ENCODE measurements at places on chromosomes 1 and 21.

- no peak for DNase-seq
Measured at GRCh38 chr1:246108278-246108925, 398.7 kb downstream of the SMYD3 start.

GRCh38 chr1:164137273-164137925 is 421.6 kb upstream of the PBX1 start:
- DNase-seq, result no peak

- DNase-seq, result no peak
Measured at GRCh38 chr1:34113887-34114286, 51.1 kb downstream of the CSMD2 start.

GRCh38 chr1:182259968-182260367 is 131.6 kb downstream of the GLUL start:
- DNase-seq, result no peak

DNA sequence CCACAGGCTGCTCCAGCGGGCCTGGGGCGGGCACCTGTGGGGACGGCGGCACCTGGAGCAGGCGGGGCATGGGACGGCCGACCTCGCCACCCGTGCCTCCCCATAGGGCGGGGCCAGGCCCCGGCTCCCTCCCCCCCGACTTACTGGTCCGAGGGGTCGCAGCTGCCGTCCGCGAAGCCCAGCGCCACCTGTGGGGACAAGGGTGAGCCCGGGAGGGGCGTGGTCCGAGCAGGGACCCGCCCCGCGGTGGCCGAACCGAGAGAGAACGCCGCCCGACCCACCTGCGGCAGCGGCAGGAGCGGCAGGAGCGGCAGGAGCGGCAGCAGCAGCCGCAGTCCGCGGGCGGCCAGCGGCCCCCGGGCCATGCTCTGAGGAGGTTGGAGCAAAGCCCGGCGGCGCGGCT is at the start of gene TMEM52:
Gene TMEM52 (minus strand): TSS at position 379 of the 403 bp plus-strand sequence. CDS start 14 bp downstream, at position 365.
- DNase-seq, result no peak
